Putamen (tissue), 1 donor: ENCODE measurements at places on chromosomes 13 and 19.

DNA sequence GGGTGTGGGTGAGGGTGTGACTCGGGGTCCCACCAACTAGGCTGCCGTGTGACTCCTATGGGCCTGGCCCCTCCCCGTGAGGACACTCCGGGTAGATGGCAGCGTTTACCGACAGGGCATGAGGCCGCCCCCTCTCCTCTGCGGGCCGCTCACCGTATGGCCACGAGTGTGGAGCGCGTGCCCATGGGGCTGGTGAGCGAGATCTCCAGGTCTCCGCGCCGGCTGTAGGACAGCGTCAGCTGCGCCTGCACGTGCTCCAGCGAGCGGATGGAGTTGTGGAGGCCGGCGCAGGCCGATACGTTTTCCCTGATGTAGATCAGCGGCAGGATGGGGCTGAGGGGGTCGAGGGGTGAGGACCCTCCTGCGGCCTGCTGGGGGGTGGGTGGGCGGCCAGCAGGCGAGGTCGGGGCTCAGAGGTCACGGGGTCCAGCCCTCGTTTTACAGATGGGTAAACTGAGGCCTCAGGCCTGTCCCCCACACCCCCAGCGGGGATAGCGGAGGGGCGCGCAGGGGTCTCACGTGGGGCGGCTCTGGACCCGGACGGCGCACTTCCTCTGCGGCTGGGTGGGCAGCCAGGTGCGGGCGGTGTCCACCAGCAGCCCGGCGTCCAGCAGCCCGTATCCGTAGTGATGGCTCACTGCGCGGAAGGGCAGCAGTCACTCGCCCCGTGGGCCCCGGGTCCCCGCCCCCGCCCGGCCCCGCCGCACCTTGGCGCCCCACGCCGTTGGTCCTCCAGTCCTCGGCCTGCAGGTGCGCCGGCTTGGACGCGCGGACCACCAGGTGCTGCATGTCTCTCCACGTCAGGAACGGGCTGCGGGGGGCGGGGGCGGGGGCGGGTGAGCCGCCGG lies 4.3 kb upstream of the C19orf25 start:
- no peak for DNase-seq

- DNase-seq, result no peak
Measured at GRCh38 chr13:73820688-73821087, 313.5 kb downstream of the KLF12 start.

- DNase-seq, result no peak
Measured at GRCh38 chr13:59501004-59501403, 662.7 kb downstream of the DIAPH3 start.

- DNase-seq, result peak; percentile 32
Measured at GRCh38 chr13:21297447-21297846, 121.0 kb downstream of the MRPL57 start.

GRCh38 chr19:14559916-14560775 lies 11.7 kb downstream of the NDUFB7 start:
- DNase-seq, result no peak

GRCh38 chr19:51124729-51125128 lies at the start of gene SIGLEC9:
Gene SIGLEC9, plus strand, starts transcription at chr19:51124906. Its CDS starts 69 bp downstream, at chr19:51124975.
- DNase-seq, result peak; percentile 29

DNA sequence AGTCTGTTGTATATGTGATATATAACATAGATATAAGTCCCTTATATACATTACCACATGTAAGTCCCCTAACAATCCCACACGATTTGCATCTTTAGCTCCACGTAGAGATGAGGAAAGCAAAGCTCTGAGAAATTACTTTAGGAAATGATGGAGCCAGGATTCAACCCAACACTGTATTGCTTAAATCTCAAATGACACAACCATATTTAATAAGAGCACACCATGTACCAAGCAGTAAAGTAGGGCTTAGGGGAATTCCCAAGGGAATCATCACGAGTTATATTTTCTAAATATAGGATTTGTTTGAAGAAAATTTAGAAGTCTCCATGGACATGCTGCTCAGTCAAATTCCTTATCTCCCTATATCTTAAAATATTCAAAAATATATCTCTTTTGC lies 61.3 kb upstream of the POMP start:
- DNase-seq, result no peak

DNA sequence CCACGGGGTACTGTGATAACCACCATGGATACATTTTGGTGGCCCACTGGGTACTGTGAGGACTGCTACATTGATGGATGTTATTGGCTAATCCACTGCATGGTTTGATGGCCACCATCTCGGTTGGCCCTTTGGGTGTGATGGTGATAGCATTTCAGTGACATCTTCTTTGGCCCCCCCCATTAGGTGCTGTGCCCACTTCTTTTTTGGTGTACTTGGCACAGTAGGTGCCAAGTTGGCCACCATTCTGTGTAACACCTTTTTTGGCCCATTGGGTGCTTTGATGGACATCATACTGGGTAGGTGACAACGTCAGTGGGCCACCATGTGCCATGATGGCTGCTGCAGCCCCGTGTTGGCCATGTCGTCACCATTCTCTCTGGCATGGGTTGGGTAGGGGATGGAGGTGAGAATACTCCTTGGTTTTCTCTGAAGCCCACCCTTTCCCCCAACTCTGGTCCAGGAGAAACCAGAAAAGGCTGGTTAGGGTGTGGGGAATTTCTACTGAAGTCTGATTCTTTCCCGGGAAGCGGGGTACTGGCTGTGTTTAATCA lies 9.2 kb downstream of the FOXA3 start:
- DNase-seq, result no peak

- peak; percentile 52 for DNase-seq
Measured at GRCh38 chr19:8001995-8002849, 3.2 kb downstream of the ELAVL1 start.

GRCh38 chr19:1018393-1018792 lies 2.5 kb downstream of the TMEM259 start:
- no peak for DNase-seq

- no peak for DNase-seq
Measured at GRCh38 chr13:67148161-67148571, 82.0 kb downstream of the PCDH9 start.

- no peak for DNase-seq
Measured at GRCh38 chr13:24185591-24186232, 25.2 kb downstream of the SPATA13 start.

- DNase-seq, result no peak
Measured at GRCh38 chr13:110458017-110458416, 103.5 kb downstream of the RAB20 start.

DNA sequence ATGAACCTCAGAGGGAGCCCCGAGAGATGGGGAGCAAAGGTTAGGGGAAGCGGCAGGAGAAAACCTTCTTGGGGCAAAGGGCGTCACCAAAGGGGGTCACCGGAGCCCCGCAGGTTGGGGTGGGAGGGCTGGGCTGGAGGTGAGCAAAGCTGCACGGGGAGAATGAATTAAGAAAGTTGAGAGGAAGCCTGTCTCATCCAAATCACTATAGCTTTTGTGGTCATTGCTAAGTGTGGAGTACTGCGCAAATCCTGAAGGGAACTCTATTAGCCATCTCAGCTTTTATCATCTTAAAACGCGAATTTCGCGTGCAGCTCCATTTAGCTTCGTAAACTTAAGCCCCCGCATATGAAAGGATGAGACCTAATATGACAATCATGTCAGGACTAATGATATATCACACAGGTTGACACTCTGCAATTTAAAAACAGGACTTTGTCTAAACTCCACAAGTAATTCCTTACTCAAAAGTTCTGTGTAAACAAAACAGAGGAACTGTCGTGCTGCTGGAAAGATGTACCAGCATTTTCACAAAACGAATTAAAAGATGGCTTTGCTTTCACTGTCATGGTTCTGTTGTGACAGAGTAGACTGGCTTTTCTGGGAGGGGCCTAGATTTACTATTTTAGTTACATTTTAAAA lies 631 bp downstream of the LACC1 start:
- peak; percentile 32 for DNase-seq

DNA sequence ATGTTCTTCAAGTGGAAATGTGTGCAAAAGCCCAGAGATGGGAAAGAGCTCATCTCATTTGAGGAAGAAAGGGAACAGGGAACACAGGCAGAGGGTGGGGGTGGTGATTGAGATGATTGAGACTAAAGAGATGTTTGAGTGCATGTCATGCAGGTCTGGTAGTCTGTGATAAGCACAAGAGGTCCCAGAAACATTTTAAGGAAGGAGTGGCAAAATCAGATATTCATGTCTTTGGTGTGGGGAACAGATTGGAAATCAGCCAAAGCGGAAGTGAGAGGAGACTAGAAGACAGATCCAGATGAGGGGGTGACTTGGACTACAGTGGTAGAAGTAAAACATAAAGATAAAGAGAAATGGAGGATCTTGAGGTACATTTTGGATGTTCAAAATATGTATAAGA lies 39.4 kb upstream of the DACH1 start:
- DNase-seq, result no peak

DNA sequence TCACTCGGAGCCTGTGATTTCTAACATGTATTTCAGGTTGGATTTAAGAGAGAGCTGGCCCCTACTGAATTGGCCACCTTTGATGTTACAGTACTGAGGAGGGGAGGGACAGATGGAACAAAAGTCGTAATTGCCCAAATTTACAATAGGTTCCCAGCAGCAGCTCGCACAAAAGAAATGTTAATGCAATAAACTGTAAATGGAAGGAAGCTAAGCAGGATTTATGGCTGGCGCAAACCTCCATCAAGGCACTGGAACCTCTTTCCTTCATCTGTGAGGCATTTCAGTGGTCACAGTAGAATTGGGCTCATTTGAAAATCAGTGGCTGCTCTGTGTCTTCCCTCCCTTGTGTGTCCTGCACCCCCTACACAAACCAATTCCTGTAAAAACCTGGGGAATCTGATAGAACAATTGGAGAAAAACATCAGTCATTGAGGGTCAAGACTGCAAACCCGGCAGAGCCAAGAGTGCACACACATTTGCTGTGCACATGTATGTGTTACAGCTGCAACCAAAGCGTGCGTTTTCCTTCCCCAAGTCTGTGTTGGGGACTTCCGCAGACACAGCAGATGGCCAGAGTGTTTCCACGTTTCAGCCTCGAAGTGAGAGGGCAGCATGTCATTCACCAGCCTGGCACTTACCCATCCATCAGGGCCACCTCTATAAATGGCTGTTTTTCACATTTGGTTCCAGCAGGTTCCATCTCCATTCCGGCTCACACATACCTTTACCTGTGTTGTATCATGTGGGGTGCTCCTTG lies 192.8 kb downstream of the TM9SF2 start:
- DNase-seq, result no peak

- no peak for DNase-seq
Measured at GRCh38 chr13:106393776-106394175, 141.7 kb downstream of the EFNB2 start.

GRCh38 chr19:40294560-40294959 lies 9.4 kb upstream of the AKT2 start:
- no peak for DNase-seq

GRCh38 chr19:38544569-38545315 lies 73.0 kb downstream of the MAP4K1 start:
- DNase-seq, result no peak

DNA sequence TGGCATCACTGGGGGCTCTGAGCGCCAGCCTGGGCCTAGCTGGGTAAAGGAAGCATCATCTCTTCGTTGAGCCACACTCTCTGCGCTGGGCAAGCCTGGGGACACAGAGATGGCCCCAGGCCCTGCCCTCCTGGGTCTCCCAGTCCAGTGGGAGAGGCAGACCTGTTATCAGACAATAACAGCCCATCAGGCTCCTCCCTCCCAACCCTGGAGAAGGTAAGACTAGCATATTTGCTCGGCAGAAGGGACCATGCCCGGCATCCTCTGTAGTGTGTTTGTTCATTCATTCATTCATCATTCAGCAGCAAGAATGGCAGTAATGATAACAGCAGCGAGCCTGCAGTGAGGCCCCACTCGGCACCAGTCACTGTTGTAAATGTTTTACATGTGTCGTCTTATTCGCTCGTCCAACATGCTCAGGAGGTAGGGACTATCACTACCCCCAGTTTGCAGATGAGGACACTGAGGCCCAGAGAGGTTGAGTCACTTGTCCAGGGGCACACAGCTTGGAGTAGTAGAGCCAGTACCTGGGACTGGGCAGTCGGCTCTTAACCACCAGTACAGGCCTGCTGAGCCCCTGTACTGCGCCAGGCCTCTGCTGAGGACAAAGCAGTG lies 33.2 kb downstream of the PAK4 start:
- no peak for DNase-seq

GRCh38 chr13:79660361-79660760 lies 179.4 kb downstream of the NDFIP2 start:
- no peak for DNase-seq

GRCh38 chr19:38055655-38056521 lies 148.9 kb downstream of the SIPA1L3 start:
- DNase-seq, result no peak

DNA sequence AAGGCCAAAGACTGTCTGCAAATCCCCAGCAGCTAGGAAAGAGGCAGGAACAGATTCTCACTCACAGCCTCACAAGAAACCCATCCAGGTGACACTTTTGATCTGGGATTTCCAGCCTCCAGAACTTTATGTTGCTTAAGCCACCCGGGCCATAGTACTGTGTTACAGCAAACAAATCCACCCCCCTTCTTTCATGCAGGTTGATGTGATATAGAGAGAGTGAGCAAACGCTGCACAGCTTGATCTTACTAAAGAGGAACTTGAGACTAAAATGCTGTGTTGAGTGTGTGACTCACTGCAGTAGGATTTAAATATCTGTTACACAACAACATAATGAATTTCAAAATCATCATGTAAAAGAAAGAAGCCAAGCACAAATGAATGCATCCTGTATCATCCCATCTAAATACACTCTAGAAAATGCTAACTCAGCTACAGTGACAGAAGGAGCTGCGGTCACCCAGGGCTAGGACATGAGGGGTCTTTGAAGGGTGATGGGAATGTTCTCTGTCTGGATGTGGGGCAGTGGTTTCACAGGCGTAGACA lies 32.2 kb downstream of the RCBTB2 start:
- no peak for DNase-seq

GRCh38 chr19:40604647-40605215 lies 3.6 kb downstream of the LTBP4 start:
- DNase-seq, result no peak

GRCh38 chr13:33168321-33168960 lies 117.1 kb downstream of the STARD13 start:
- DNase-seq, result no peak

DNA sequence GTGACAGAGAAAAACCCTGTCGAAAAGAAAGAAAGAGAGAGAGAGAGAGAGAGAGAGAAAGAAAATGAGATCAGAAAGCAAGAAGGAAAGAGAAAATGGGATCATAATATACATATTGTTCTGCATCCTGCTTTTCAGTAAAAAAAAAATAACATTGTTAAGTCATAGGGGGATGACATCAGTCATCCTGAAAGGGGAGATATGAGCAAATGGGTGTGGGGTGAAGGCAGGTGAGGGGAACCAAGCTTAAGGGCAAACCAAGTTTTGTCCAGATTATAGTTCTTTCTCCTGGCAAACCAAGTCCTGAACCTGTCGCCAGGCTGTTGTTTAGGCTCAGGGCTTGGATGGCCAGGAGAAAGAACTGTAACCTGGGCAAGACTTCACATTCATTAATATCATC lies 92.6 kb upstream of the TMTC4 start:
- DNase-seq, result no peak

GRCh38 chr13:84607261-84608013 lies 725.2 kb upstream of the SLITRK1 start:
- no peak for DNase-seq

DNA sequence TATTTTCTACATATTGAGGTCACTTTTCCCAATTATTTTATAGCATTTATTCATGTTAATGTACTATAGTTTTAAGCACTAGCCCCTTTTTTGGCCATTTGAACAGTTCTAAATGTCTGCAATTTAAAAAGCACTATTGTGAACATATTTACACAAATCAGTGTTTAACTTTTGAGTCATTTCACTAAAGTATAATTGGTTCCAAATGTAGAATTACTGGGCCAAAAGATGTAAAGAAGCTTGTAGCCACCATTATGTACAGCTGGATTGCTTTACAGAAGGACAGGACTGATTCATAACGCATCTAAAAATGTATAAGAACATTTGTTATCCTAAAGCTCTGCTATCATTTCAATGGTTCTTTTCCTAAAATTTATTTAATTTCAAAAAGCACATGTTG lies 16.6 kb upstream of the ATP12A start:
- DNase-seq, result no peak
